Activated naive CD8-positive, alpha-beta T cell treated with anti-CD3 and anti-CD28 coated beads for 36 hours (primary cell): ENCODE measurements at places on chromosomes 11 and 22. TPM values are rescaled to one million over a fixed set of nuclear protein-coding genes. Genes with fewer than 3 reads are reported as not detected.
A peak's percentile ranks its signal among the peaks of the same experiment; 100 is the strongest.

DNA sequence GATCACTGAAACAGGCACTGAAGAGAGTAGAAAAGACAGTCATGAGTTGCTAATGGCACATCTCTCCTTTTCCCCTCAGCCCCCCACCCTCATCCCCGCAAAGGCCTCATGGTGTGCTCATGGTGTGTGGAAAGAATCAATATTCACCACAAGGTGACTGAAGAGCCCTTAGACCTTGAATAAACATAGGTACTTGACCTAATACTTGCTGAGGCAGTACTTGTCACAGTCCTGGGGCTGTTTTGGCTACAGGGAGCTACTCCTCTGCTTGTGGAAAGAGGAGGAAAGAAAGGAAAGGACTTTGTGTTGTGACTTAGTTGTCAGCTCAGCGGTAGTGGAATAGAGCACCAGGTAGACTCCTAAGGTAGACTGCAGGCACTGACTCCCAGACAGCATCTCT is 537.8 kb upstream of the CCDC179 start:
- no peak for DNase-seq

The ESAM gene
- total RNA-seq, result 1.1 TPM

GRCh38 chr11:60844870-60845221 is 2.9 kb downstream of the CCDC86 start:
- DNase-seq, result no peak

The FAM111B gene
- total RNA-seq, result 46.1 TPM

The FAM83F gene
- 3.4 TPM for total RNA-seq

GRCh38 chr11:104146421-104146820 is 17.5 kb downstream of the PDGFD start:
- no peak for DNase-seq

DNA sequence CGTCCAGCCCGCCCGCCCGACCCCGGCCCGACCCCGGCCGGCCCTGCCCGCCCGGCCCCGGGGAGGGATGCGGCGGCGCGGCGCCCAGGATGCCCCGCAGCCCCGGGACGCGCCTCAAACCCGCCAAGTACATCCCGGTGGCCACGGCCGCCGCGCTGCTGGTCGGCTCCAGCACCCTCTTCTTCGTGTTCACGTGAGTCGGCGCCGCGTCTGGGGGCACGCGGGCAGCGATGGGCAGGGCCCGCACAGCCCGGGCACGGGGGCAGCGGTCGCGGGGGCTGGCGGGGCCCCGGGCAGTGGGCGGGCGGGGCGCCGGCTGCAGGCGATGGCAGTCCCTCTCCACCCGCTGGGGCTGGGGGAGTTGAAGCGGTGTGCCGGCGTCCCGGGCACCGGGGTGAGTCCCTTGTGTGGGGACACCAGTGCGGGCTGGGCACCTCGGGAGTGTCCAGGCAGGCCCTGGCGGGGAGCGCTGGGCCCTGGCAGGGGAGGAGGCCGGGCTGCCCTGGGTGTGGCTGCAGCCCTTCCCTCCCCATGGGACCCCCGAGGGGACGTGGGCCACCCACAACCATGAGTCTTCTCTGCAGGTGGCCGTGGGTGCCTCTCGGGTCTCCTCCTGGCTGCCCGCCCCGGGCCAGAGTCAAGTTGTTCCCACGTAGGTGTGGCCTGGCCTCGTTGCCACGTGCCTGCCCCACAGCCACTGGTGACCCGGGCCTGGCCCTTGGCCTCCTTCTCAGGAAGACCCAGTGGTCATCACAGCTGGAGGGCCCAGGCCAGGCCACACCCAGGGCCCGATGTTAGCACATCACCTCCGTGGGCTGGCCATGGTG is 468 bp downstream of the ZDHHC8 start:
- peak; percentile 23 for DNase-seq

The IGLL1 gene
- total RNA-seq, result not detected

DNA sequence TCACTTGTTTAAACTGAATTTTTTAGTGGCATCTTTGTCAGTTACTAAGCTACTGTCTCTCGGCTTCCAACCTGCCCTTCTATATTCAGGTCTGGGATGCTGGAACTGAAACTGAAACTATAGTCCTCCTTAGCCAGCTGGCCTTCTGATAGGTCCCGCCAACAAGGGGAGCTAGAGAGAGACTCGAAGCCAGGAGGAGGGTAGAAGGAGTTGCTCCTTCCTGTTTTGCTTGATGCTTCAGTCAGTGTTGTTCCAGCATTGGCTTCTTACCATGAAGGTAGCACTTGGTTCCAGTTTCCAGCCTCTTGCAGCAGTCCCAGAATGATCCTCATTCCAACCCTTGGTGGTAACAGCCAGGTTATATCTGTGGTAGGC is 32.9 kb upstream of the HORMAD2 start:
- no peak for DNase-seq

- peak; percentile 23 for DNase-seq
These were observed at the start of gene MRGPRF for GRCh38 chr11:69013009-69013951. TSS of gene MRGPRF (minus strand) at chr11:69013246. CDS start at chr11:69009901, 3,345 bp downstream.

The GLB1L2 gene
- 9.1 TPM for total RNA-seq

The DBX1 gene
- total RNA-seq, result not detected

The NRGN gene
- 8.1 TPM for total RNA-seq

The TMPRSS4 gene
- not detected for total RNA-seq

GRCh38 chr11:92702805-92703448 is 266.5 kb upstream of the MTNR1B start:
- no peak for DNase-seq

- no peak for DNase-seq
These were observed 1.6 kb downstream of the C11orf87 start for GRCh38 chr11:109423466-109424190.

GRCh38 chr11:67117672-67118180 is 1.3 kb upstream of the KDM2A start:
- peak; percentile 64 for DNase-seq

The HTR3A gene
- not detected for total RNA-seq

DNA sequence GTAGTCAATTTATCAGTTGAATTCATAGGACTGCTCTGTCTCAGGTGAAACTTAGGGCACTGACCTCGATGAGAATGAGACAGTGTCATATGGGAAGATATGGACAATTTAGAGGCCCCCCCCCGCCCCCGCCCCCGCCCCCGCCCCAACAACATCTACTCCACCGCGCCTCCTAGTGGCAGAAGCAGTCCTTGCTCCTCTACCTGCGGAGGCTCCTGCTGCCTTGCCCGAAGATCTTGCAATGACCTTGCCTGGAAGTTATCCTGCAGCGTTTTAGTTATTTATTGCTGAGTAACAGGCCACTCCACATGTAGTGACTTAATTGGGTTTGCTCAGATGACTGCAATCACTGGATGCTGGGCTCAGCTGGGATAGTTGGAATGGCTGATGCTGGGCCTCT is 15.2 kb downstream of the SERPINH1 start:
- DNase-seq, result peak; percentile 37

DNA sequence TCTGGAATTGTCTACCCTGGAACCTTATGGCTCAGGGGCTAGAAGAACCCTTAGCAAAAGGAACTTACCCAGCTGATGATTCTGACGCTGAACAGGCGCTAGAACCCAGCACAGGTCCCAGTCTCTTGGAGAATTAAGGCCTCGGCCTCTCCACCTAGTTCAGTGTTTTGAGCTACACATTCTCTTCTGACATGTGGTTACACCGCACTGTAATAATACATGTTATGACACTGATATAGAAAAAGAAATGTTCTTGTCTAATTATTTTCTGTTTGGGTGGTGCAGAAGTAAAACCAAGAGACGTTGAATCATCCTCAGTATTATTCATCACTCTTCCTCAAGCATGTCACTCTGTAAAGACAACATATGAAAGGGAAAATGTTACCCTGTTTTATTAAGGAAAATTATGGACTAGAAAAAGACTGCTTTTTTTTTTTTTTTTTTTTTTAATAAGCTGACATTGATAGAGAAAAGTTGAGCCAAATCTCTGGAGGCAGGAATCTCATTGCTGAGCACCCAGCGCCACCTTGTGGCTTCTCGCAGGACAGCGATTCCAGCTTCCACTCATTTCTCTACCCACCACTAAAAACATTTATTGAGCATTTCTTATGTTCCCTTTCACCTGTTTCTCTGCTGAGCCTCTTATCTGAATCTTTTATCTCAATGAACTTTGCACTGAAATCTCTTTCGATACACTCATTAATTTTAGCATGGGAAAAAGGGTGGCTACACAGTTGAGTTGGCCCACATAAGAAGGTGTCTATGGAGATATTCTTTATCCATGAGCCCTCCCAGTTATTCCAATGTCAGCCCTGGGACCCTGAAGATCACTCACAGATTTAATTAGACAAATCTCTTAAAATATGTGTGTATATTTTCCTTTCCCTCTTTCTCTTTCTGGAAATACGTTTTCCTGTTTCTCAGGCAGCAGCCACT is 12.6 kb upstream of the APLNR start:
- DNase-seq, result peak; percentile 43

DNA sequence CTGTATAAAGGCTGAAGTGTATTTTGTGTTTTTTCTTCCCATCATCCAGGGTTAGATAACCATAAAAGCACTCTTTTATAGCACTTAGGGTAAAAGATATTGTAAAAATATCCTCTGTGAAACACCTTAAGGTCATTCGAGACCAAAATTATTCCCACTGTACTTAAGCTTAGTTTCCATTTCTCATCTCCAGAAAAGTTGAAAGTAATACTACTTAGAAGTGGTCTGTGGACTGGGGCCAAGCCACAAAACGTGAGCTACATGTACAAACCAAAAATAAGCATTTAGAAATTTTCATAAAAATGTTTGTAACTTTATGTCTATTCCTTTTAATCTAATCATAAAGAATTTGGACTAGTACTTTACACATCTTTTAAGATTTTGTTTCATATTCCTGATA is 142.0 kb upstream of the NTM start:
- DNase-seq, result no peak

The MPPED2 gene
- total RNA-seq, result 0.19 TPM

DNA sequence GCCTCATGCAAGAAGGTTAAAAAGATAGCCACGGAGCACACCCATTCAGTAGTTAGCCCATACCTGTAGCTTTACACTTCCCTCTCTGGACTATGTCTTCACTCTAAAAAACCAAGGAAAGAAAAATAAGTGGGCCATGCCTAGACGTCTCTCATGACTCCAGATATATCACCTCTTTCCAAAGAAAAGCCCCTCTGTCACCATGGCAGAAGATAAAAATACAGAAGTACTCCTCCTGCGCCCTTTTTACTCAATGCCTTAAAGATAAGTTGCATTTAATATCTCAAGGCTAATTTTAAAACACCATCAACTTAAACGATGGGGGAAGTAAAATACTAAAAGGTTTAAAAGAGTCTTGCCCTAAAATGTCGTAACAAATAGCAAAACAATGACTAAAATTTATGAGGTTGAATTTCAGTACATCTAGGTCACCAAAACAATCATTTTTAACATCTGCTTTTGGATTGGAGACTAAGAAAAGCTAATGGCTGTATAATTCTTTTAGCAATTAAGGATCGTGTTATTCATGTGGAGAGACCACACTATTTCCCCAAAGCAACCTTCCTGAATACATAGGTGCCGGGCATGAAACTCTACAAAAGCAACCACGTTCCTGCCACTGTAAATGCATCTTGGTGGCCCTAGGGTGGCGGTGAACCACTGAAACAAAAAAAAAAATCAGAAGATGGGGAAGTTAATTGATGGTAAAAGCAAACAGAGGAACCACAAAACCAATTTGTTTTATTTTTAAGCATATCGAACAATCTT is 46.0 kb downstream of the CELF1 start:
- DNase-seq, result no peak

- DNase-seq, result no peak
These were observed 6.5 kb downstream of the KBTBD3 start for GRCh38 chr11:106070606-106071005.

- no peak for DNase-seq
These were observed 2.7 kb downstream of the CHRM4 start for GRCh38 chr11:46388619-46389449.

- peak; percentile 74 for DNase-seq
These were observed 705 bp upstream of the CAPN1 start for GRCh38 chr11:65180877-65181568.

The MAPK8IP1 gene
- 0.54 TPM for total RNA-seq

GRCh38 chr22:43235445-43236409 is 48.8 kb upstream of the TTLL12 start:
- DNase-seq, result no peak

DNA sequence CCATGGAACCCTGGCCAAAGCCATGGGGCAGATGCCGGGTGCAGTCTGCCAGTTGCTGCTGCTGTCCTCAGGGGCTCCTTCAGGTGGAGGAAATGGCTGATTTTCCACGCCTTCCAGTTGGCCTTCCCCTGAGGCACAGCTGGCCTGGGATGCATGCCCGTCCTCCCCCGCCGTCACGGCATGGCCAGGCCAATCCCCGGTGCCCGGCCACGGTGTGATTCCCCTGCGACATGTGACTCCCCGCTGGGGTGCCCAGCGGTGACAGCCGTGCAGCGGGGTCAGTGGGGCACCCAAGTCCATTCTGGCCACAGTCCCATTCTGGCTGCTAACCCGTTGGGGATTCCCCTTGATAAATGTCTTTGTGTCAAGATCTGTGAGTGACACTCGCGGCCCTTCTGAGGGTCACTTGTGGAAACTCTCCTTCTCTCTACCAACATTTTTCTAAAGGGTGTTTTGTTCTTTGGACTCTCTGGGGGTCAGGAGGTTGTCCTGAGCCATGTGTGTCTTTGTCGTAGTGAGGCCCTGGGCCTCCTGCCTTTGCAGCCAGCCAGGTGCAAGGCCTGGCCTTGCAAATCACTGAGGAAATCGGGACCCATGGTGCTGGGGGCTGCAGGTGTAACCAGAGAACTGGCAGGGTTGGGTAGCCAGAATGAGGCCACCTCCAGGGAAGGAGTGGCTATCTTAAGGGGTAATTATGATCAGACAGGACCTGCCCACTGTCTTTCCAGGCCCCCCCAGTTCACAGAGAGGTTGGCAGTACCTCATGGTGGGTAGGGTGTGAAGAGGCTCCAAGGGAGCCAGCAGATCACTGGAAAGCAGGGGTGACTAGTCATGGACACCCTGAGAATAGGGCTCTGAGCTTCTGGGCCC is 37.1 kb downstream of the KCNQ1OT1 start:
- DNase-seq, result no peak

DNA sequence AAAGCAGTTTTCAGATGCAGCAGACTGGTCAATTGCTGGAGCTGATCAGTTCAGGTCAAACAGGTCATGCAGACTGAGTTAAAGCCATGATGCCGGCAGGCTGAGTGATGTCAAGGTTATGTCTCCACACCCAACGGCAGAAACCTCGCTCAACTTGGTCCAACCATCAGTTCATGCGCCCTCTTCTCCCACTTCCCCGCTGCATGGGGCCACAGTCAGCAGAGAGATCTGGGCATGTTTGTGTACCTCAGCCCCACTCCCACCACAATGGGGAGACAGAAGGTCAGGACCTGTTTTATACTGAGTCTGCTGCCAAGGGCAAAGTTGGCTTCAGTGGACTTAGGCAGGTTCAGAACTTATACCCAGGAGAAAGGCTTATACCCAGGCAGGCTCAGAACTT is 118.7 kb downstream of the TRIM29 start:
- DNase-seq, result no peak
